ENCODE measurements at places on chromosomes 6 and 20. TPM values are rescaled to one million over a fixed set of nuclear protein-coding genes. Genes with fewer than 3 reads are reported as not detected.

Gene ALDH8A1
- total RNA-seq, result 0.40 TPM

Gene WFDC10B
- total RNA-seq, result not detected

Gene TFEB
- 11.6 TPM for total RNA-seq

Gene LPA
- total RNA-seq, result not detected

Gene LRRC73
- 0.24 TPM for total RNA-seq

Gene CD93
- total RNA-seq, result 3.7 TPM

Gene SPATS1
- total RNA-seq, result not detected

Gene RAET1G
- total RNA-seq, result 0.60 TPM

Gene MEI4
- total RNA-seq, result not detected

DNA sequence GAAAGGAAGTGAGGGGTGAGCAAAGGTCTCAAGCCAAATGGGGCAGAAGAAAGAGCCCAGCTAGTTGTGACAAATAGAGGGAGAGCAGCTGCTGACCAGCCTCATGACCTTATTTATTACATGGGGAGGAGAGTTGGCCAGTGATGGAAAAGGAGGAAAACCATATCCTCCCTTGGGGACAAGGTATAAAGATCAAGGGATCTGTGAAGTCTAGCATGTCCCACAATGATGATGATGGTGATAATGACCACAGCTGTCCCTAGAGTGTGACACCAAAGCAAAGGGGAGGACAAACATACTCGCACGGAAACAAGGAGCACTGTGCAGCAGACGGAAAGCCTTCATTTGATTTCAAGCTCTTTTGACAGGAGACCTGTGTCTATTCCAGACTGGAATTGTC lies 190.4 kb upstream of the MCHR2 start:
- no peak overlapping the region for H3K27ac ChIP-seq
- H3K36me3 ChIP-seq, result no peaks in the 10 kb centered on the region
- DNase-seq, result no peak
- peaks cover 14% of the 10 kb centered on the region for H3K4me1 ChIP-seq
- no peaks in the 10 kb centered on the region for H3K27me3 ChIP-seq

DNA sequence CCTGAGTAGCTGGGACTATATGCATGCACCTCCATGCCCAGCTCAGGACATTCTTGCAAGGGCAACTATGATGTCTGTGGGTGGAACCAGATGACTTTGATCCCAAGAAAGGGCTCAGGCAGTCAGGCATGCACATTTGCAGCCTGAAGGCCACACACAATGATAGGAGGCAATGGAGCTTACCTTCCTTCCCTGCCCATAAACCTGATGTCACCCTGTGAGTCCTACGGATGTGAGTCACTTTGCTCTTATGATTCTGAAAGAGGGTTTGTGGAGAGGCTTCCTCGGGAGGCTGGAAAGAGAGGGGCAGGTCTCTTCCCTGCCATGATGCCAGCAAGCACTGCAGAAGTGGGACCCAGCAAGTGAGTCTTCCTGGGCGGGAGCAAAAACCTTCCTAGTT lies 202.4 kb downstream of the LY86 start:
- peaks cover 5% of the 10 kb centered on the region for H3K27me3 ChIP-seq
- H3K36me3 ChIP-seq, result no peaks in the 10 kb centered on the region
- H3K4me3 ChIP-seq, result no peak overlapping the region
- no peak for DNase-seq

DNA sequence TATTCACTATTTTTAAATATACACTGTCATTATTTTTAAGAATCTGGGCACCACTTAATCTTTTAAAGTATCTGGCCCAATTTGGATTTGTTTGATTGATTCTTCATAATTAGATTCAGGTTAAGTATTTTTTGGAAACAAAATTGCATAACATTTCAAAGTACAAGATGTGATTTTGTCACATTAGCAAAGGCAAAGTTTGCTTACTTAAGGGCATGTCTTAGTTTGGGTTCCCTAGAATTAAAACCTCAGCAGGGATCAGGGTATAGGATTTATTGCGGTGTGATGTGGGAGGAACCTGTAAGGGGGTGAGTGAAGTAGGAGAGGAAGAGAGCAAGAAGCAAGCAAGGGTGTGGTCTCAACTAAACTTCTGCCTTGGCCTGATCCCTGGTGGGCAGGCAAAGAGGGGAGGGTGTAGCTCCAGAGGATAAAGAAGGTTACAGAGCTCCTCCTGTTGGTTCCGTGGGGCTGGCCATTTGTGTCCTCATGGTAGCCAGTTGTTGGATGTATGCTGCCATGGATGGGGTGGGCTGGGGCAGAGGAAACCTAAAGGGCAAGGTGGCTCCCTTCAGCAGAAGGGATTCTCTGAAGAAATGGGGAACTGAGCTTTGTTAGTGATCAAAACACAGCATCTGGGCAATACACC lies 668.7 kb upstream of the SLC35B3 start:
- H3K36me3 ChIP-seq, result no peaks in the 10 kb centered on the region
- no peak for DNase-seq
- H3K4me1 ChIP-seq, result no peaks in the 10 kb centered on the region
- no peaks in the 10 kb centered on the region for H3K27me3 ChIP-seq

DNA sequence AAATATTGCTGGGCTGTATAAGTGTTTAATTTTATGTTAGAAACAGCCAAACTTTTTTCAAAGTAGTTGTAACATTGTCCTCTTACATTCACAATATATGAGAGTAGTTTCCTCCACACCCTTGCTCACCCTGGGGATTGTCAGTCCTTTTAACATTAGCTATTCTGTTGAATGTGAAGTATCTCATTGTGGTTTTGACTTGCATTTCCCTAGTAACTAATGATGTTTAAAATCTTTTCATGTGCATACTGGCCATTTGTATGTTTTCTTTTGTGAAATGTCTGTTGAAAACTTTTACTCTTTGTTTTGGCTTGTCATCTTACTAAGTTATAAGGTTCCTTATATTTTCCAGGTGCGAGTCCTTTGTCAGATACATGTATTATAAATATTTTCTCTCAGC lies 32.9 kb downstream of the TRIM38 start:
- no peak overlapping the region for H3K4me3 ChIP-seq
- DNase-seq, result no peak
- H3K27ac ChIP-seq, result no peak overlapping the region
- H3K4me1 ChIP-seq, result peaks cover 13% of the 10 kb centered on the region
- no peaks in the 10 kb centered on the region for H3K27me3 ChIP-seq

GRCh38 chr6:151749341-151749740 lies 58.1 kb upstream of the ESR1 start:
- H3K4me3 ChIP-seq, result no peak overlapping the region
- H3K27me3 ChIP-seq, result peaks cover 30% of the 10 kb centered on the region
- H3K36me3 ChIP-seq, result no peaks in the 10 kb centered on the region

- no peaks in the 10 kb centered on the region for H3K36me3 ChIP-seq
- H3K27me3 ChIP-seq, result peaks cover 8% of the 10 kb centered on the region
- H3K4me3 ChIP-seq, result no peak overlapping the region
Measured at GRCh38 chr6:29465801-29466200, 8.8 kb downstream of the OR2H1 start.

- no peak overlapping the region for H3K4me3 ChIP-seq
- no peak overlapping the region for H3K27ac ChIP-seq
Measured at GRCh38 chr20:57420571-57421252, 29.5 kb downstream of the RBM38 start.

DNA sequence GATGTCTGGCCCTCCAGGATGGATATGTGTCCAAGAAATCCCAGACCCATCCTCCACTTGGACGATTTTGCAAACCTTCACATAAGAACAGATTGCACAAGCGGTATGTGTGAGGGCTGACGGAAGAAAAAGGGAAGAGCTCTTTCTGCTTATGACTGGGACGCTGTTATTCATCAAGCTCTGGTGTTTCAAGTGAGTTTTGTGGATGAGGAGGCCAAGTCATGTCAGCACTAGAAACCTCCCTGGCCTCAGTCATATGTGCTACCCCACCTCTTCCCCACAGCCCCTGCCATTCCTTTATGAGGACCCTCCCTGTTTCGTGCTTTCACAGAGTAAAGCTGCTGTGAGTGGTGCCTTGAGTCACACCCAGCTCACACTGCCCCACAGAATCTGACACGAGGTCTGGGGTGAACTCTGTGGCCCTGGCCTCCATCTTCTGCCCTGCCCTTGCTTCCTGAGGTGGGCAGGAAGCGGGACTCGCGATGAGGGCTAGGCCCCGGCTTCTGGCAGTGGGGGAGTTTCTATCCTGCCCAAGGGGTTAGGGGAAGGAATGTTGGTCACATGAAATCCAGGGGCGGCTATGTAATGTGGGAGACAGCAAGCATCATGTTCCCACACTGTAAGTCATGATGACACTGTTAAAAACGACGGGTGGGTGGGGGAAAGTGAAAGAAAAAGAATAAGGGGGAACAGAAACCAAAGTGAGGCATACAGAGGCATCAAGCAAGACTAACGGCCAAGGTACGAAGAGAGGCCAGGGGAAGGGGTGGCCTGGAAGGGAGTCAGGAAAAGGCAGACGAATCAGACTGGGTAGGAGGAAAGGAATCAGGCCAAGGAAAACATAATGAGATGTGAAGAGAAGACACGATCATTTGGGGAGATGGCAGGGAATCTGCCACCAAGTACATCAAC lies 78.1 kb downstream of the PRDM1 start:
- H3K36me3 ChIP-seq, result no peaks in the 10 kb centered on the region
- DNase-seq, result no peak
- no peaks in the 10 kb centered on the region for H3K27me3 ChIP-seq
- peaks cover 23% of the 10 kb centered on the region for H3K4me1 ChIP-seq
- no peak overlapping the region for H3K4me3 ChIP-seq

- H3K27ac ChIP-seq, result no peak overlapping the region
- H3K4me3 ChIP-seq, result no peak overlapping the region
- peaks cover 14% of the 10 kb centered on the region for H3K36me3 ChIP-seq
- no peaks in the 10 kb centered on the region for H3K27me3 ChIP-seq
- DNase-seq, result no peak
Measured at GRCh38 chr6:3406891-3407809, 49.7 kb downstream of the SLC22A23 start.

DNA sequence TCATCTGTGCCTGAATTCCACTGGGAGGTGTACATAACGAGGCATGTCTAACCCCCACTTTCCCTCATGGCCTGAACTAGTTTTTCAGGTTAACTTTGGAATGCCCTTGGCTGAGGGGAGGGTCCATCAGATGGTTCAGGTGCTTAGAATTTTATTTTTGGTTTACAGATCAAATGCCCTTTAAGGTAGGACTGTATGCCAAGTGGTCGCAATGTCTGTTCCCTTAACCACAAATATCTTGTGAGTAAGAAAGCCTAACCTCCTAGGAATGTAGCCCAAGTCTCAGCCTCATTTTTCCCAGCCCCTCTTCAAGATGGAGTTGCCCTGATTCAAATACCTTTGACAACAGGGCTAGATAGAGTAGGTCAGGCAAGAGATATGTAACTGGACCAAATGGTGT lies 78.4 kb downstream of the RNASET2 start:
- H3K4me3 ChIP-seq, result no peak overlapping the region
- peaks cover 4% of the 10 kb centered on the region for H3K27me3 ChIP-seq
- H3K4me1 ChIP-seq, result no peaks in the 10 kb centered on the region
- H3K27ac ChIP-seq, result no peak overlapping the region

DNA sequence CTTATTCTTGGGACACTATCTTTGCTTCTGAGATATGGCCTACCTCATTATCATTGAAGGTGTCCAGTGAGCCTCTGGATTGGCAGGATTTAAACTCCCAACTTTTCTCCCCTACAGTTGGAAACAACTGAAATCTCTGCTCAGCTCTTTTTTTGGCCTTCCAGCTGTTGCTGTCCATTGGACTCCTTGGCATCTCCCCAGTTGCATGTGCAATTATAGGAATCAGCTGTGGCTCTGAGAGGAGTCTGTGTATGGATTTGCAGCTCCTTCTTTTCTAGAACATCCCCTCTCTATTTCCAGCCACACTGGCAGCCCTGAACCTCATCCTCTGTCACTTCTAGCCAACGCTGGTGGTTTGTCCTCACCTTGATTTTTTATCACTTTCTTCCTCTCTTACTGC lies 21.2 kb downstream of the RAB22A start:
- peaks cover 2% of the 10 kb centered on the region for H3K36me3 ChIP-seq
- H3K27ac ChIP-seq, result no peak overlapping the region
- peaks cover 33% of the 10 kb centered on the region for H3K4me1 ChIP-seq
- H3K27me3 ChIP-seq, result no peaks in the 10 kb centered on the region

GRCh38 chr20:25129428-25129827 lies 47.5 kb upstream of the VSX1 start:
- peaks cover 21% of the 10 kb centered on the region for H3K27me3 ChIP-seq
- H3K4me3 ChIP-seq, result no peak overlapping the region
- DNase-seq, result no peak
- no peak overlapping the region for H3K27ac ChIP-seq

DNA sequence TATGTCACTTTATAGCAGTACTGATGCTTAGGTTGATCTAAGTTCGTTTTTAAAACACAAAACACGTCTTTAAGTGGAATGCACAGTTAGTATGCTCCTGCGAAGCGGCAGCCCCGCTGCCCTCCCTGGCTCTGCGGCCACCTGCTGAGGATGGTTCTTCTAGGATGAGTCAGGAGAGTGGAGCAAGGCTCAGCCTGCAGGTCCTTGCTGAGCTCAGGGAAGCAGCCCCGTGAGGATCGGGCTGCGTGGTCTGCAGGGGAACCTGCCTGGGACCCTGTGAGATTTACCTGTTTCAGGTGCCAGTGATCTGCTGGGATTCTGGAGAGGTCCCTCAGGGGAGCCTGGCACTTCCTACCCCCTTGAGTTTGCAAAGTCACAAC lies 57.5 kb downstream of the SYNJ2 start:
- DNase-seq, result peak; percentile 89
- H3K4me1 ChIP-seq, result peaks cover 67% of the 10 kb centered on the region
- peak overlapping the region; percentile 97 for H3K27ac ChIP-seq
- peaks cover 19% of the 10 kb centered on the region for H3K36me3 ChIP-seq

DNA sequence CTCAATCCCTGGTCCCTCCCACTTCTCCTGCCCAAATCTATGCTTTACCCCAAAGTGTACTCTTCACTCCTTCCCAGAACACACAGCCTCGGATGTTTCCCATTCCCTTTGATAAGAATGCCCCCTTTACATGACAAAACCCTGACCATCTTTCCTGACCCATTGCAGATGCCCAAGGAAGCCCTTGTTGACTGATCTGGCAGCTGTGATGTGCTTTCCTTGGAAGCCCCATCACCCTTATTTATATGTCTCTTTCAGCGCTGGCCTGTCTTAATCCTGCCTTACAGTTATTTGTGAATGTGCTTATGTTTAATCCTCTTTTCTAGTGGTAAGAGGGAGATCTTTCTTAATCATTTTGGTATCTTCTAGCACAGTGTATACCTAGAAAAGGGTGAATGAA lies 523.1 kb downstream of the CD83 start:
- H3K36me3 ChIP-seq, result no peaks in the 10 kb centered on the region
- peaks cover 9% of the 10 kb centered on the region for H3K27me3 ChIP-seq
- H3K27ac ChIP-seq, result no peak overlapping the region

- peaks cover 15% of the 10 kb centered on the region for H3K4me1 ChIP-seq
- H3K4me3 ChIP-seq, result peak overlapping the region; percentile 82
- no peak for DNase-seq
- H3K36me3 ChIP-seq, result peaks cover 1% of the 10 kb centered on the region
- no peaks in the 10 kb centered on the region for H3K27me3 ChIP-seq
Measured at GRCh38 chr6:108557494-108558371, 3.0 kb upstream of the FOXO3 start.

All from chondrocyte (in vitro differentiated cells).